ENCODE measurements at places on chromosomes 2 and 18. TPM values are rescaled to one million over a fixed set of nuclear protein-coding genes. Genes with fewer than 3 reads are reported as not detected.
A peak's percentile ranks its signal among the peaks of the same experiment; 100 is the strongest.

DNA sequence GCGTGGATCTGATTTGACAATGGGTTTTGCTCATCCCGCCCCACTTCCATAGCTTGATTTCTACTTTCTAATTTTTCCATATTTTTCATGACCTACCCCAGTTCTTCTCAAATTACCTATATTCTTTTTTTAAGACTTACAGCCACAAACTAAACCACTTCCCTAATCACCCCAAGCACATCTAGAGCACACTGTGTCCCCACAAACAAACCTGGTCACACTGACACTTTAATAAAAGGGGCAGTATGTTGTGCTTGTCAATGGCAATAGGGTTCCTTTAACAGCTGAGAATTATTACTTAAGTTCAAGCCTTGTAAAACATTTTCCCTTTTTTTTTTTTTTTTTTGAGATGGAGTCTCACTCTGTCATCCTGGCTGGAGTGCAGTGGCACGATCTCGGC lies 47.1 kb downstream of the MREG start:
- no peak for DNase-seq

DNA sequence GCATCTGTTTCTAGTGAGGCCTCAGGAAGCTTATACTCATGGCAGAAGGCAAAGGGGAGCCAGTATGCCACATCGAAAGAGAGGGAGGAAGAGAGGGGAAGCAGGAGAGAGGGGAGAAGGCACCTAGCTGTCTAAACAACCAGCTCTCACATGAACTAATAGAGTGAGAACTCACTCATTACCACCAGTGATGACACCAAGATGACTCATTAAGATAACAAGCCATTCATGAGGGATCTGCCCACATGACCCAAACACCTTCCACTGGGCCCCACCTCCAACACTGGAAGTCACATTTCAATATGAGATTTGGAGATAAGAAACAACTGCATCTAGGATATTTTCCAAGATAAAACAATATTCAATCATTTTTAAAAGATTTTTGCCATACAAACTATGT lies 753.9 kb upstream of the ZEB2 start:
- DNase-seq: no peak

- no peak for DNase-seq
Measured at GRCh38 chr18:76621782-76622495, 126.9 kb upstream of the ZNF516 start.

GRCh38 chr18:65749841-65750240 lies 971 bp upstream of the CDH7 start:
- no peak for DNase-seq

- no peak for DNase-seq
Measured at GRCh38 chr2:219727771-219728429, 100.5 kb downstream of the SLC4A3 start.

DNA sequence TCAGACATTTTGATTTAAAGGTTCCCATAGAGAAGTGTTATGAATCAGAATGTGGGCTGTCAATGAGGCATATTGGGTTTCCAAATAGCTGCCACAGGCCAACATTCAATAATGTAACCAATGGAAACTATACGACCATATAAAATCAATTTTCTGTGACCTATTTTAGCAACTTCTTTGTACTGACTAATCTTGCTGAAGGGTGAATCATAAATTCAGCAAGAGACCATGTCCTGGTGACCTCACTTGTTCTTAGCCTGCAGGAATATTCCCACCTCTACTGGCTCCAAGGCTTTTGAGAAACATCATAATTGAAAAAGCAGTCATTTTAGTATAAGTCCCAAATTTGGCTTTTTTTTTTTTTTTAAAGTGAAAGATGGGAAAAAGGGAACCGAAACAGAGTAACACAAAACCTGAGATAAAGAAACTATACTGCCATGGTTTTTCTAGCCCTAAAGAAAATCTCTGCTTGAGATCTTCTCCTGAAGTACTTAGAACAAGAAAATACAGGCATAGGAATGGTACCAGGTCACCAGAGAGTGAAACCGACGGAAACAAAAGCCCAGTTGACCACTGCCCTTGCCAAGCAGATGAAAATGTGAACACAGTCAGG lies 32.1 kb downstream of the PLEKHM3 start:
- no peak for DNase-seq

GRCh38 chr2:54528311-54528955 lies 72.3 kb downstream of the SPTBN1 start:
- DNase-seq: no peak

GRCh38 chr2:15634846-15635490 lies 43.3 kb downstream of the DDX1 start:
- DNase-seq: no peak

DNA sequence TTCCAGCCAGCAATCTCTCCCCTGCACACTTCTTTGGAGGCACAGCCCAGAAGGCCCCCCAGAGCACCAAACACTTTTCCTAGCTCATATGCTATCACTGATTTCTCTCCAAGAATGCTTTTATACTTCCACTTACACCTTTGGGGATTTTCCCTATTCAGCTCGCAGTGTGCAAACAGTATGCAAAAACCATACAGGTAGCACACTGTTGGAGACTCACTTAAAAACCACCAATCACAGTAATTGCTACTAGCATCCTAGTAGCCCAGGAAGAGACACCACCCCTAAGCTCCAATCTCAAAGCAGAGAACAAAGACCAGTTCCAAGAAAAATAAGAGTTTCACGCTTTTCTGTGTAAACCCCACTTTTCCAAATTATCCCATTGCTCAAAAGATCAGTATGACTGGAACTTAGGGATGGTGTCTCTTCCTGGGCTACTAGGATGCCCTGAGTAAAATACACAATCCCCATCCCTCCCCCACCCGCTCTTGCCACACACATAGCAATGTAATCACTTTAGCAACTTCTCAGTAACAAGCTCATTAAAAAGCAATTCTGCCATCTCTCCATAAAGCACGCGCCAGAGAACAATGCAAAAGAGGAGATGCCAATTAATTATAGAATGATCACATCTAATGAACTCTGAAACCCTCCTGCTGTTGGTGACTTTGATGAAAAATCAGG lies 43.0 kb downstream of the KLF7 start:
- DNase-seq: no peak

DNA sequence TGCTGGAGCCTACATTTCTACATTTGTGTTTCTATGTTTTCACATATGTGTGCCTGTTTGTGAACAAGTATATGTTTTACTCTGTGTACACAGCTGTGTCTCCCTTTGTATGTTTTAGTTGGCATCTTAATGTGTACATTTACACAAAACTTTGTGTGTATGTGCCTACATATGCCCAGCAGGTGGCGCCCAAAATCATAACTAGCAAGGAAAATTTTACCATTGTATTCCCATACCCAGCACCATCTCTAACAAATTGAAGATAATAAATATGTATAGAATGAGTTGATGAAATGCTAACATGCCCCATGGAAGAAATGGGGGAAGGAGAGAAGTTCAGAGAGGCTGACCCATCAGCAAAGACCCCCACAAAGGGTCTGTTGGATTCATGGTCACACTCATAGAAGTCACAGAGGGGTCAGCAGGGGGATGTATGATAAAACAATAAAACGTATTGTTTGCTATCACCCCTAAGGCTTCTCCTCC lies 48.1 kb downstream of the PKDCC start:
- DNase-seq: peak; percentile 75

GRCh38 chr2:18346344-18346743 lies 214.1 kb downstream of the RDH14 start:
- no peak for DNase-seq

- no peak for DNase-seq
Measured at GRCh38 chr2:80545420-80546210, 241.1 kb upstream of the LRRTM1 start.

DNA sequence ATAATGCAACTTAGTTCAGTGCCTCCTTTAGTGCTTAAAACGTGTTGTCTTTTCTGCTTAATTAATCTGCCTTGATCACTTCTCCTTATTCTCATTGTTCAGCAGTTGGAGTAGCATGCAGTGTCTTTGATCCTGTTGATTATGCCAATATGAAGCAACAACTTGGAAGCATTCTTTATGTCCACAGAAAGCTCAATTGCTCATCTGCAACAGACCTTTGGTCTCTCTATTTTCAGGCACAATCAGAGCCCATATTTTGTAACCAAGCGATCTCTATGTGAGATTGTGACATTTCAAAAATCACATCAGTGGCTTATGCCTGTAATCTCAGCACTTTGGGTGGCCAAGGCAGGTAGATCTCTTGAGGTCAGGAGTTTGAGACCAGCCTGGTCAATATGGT lies 217.3 kb downstream of the NYAP2 start:
- no peak for DNase-seq

- no peak for DNase-seq
Measured at GRCh38 chr2:121084130-121084680, 200.8 kb downstream of the TFCP2L1 start.

DNA sequence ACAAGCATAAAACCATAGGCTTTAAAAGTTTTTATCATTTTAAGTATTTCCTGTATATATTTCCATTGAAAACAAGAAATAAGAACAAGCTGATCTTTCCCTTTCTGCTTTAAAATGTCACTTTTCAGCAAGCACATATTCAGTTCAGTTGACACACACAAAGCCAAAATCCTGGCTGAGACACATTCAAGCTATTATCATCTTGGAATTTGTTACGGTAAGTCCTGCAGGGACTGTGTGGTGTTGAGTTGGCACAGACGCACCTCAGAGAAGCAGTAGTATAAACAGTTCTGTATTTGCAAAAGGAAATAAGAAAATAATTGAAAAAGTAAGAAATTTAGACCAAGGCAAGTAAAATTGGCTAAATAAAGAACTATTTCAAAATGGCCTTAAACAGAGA lies 10.4 kb upstream of the DAW1 start:
- no peak for DNase-seq

DNA sequence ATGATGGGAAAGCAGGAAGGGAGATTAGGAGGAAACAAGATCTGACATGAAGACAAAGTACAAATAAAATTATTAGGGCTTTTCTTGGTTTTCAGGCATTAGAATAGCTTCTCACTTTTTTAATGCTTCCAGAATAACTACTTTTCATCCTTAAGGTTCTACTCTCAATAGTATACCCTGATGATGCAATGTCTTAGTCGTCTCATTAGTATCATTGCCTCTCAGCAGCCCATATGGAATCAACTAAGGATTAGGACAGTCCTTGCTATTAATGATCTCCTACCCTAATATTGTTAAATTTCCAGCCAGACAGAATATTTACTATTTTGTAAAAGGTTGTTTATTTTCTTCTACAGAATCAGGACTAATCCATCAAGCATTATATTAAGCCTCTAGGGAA lies 55.9 kb downstream of the RELCH start:
- no peak for DNase-seq

- DNase-seq: peak; percentile 7
Measured at GRCh38 chr18:24262087-24262486, 123.2 kb downstream of the CABYR start.

GRCh38 chr2:170716851-170717598 lies 1.9 kb downstream of the SP5 start:
- DNase-seq: no peak

DNA sequence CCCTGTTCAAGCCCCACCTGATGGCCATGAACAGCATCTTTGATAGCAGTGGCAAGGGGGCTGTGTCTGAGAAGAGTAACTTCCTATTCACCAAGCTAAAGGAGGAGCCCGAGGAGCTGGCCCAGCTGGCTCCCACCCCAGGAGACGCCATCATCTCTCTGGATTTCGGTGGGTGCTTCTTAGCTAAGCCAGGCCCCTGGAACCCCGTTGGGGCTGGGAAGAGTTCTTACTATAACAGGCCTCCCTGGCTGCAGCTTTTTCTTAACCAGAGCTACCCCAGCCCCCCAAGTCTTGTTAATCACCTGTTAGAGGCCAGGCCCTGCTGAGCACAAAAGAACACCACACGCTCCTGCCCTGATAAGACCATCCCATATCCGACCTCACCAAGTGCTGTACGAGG lies 79.4 kb downstream of the EPAS1 start:
- DNase-seq: no peak

DNA sequence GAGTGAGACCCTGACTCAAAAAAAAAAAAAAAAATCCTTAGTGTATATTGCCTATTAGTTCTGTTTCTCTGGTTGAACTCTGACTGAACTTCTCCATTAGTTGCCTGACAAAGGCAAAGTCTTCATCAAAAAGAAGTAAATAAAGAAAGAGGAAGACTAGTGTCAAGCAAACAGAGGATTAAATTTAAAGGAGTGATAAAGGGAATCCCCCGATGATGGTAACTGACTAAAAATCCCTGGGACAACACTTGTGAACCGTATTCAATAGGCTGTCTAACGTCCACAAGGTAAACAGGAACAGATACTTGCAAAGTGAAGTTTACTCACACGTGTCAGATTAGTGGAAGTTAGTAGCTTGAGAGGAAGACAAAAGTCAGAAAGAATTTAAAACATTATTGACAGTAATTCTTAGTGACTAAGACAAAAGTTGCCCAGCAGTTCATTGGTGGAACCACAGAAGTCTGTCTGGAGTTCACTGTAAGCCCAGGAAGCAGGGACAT lies 26.2 kb upstream of the SPOPL start:
- DNase-seq: no peak

- no peak for DNase-seq
Measured at GRCh38 chr18:79445696-79446561, 50.2 kb downstream of the NFATC1 start.

DNA sequence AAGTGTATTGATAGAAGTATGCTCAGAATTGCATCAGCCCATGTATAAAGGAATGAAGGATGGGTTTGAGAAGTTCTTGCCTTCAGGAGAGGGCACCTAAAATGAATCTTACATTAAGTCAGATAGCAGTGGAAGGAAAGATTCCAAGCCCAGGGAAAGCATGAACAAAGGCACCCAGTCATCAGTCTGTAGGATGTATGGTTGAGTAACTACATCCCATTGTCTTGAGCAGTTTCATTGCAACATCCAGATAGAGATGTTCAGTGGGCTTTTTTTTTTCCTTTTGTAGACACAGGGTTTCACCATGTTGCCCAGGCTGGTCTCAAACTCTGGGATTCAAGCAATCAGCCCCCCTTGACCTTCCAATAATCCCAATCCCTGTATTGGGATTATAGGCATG lies 80.7 kb downstream of the ARHGAP28 start:
- DNase-seq: no peak

- DNase-seq: no peak
Measured at GRCh38 chr18:22847392-22847791, 85.7 kb upstream of the RBBP8 start.

GRCh38 chr2:117850015-117850414 lies 35.5 kb downstream of the DDX18 start:
- DNase-seq: no peak

GRCh38 chr2:75098856-75099255 lies 100.5 kb downstream of the TACR1 start:
- peak; percentile 61 for DNase-seq

- DNase-seq: no peak
Measured at GRCh38 chr18:23798824-23799223, 109.6 kb downstream of the LAMA3 start.

The SCYGR6 gene
- not detected for total RNA-seq

The NOP58 gene
- 60.8 TPM for total RNA-seq

The UNC80 gene
- total RNA-seq: not detected

The OTOS gene
- total RNA-seq: not detected

The PRKAG3 gene
- 49.9 TPM for total RNA-seq

The PLGLB1 gene
- 2.5 TPM for total RNA-seq

The PXDN gene
- 52.7 TPM for total RNA-seq

The TMEM178A gene
- total RNA-seq: 2.0 TPM

The MAL gene
- 2.2 TPM for total RNA-seq

The TXNL4A gene
- 42.4 TPM for total RNA-seq

The MATN3 gene
- total RNA-seq: 1.2 TPM

The RNU2-63P gene
- not detected for total RNA-seq

The ARMC9 gene
- total RNA-seq: 43.8 TPM

The KIAA2012 gene
- not detected for total RNA-seq

The SERPINB4 gene
- not detected for total RNA-seq

The IHH gene
- not detected for total RNA-seq

The CERKL gene
- not detected for total RNA-seq

All from myocyte (in vitro differentiated cells).